ENCODE measurements at places on chromosomes 6 and 20.

DNA sequence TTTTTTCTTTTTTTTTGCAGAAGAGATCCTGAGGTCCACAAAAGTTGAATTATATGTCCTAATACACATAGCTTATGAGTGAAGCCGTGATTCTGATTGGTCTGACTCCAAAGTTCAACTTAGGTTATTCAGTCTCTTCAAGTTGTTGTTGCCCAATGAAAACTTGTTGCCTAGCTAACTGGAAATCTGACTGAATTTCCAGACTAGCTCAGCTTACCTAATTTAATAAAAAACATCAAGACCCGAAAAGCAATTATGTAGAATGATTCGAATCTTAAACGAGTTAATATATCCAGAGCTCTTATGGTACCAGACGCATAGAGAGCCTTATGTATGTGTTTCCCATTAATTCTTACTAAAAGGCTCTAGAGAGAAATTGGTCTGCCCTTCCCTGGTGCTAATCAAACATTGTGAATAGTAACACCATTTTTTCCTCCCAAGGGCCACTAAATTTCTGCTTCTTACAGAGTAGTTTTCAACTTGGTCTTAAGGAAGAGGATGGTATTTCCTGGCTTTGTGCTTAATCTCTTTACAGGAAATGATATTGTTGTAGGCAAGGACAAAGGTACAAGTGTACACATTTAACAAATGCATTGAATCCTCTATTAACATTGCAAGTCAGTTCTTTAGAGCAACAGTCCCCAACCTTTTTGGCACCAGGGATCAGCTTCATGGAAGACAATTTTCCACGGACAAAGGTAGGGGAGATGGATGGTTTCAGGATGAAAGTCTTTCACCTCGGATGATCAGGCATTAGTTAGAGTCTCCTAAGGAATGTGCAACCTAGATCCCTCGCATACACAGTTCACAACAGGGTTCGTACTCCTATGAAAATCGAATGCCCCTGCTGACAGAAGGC, 107.9 kb downstream of the TSHZ2 start:
- DNase-seq: no peak

DNA sequence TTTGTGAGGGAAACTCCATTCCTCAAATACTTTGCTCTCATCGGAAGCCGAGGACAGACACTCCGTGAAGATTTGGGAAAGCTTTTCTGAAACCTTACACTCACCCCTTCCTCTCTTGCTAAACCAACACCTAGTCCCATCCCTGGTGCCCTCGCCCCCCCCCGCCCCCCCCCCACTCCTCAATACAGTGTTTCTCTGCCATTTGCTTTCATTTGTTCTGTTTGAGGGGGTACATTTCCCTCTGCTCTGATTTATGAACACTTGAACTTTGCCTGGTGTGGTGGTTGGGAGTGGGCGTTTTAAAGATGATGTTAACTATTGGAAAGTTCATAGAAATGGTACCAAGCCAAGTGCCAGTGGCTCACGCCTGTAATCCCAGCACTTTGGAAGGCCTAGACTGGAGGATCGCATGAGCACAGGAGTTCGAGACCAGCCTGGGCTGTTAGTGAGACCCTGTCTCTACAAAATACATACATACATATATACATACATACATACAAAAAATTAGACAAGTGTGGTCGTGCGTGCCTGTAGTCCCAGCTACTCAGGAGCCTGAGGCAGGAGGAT, 1.1 kb downstream of the RAB32 start:
- peak; percentile 44 for DNase-seq

- DNase-seq: no peak
Measured at GRCh38 chr6:143283887-143284645, 166.4 kb downstream of the ADAT2 start.

GRCh38 chr20:56234110-56234509, 14.4 kb upstream of the MC3R start:
- DNase-seq: no peak

DNA sequence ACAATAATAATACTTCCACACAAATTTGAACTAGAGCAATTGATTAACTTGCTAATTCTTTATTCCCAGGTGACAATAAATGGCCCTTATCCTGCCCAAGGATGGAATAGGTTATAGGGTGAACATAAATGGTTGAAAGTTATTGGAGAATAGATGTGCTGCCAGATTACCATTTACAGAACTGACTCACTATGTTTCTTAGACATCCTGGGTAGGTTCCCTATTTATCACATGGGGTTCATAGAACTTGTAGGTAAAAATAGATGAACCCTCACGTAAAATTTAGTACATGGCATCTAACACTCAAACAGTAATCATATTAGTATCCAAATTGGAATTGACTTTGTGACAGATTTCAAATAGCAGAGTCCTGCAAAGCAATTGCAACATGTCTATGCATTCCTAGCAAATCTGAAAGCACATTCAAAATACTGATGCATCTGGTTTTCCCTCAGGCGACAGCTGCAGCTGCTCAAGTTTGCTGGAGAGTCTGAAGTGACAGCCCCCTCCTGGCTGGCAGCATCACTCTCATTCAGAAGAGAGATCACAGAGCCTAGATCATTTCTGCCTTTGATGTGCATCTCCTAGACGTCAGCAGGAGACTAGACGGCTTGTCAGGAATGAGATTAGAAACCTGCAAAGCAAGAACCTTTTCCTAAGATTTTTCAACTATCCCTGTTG, 80.2 kb upstream of the RNF217 start:
- no peak for DNase-seq

GRCh38 chr6:93123585-93123984, 295.8 kb downstream of the EPHA7 start:
- no peak for DNase-seq

Data from suppressor macrophage treated with lipopolysaccharide for 4 hours (primary cell).